Left colon (tissue), 2 donors: ENCODE measurements at places on chromosomes 1 and 21. TPM values are rescaled to one million over a fixed set of nuclear protein-coding genes. Genes with fewer than 3 reads are reported as not detected.

The GNG12 gene
- 162 TPM for total RNA-seq

The SEC16B gene
- total RNA-seq: 4.7 TPM

The SETDB1 gene
- 38.9 TPM for total RNA-seq

The CTSE gene
- 20.7 TPM for total RNA-seq

The LDLRAD1 gene
- not detected for total RNA-seq

The IFI44 gene
- total RNA-seq: 3.9 TPM

The RLF gene
- total RNA-seq: 9.5 TPM

The CSTB gene
- total RNA-seq: 69.1 TPM

The CAMK2N1 gene
- total RNA-seq: 194 TPM

The NT5C1A gene
- not detected for total RNA-seq

The PDC gene
- total RNA-seq: not detected

The DIO1 gene
- total RNA-seq: 0.31 TPM

The UTS2 gene
- not detected for total RNA-seq

GRCh38 chr1:57770772-57771171 lies 346.9 kb upstream of the DAB1 start:
- DNase-seq: no peak

- DNase-seq: no peak
Measured at GRCh38 chr1:73161418-73161817, 879.1 kb upstream of the NEGR1 start.

- DNase-seq: no peak
Measured at GRCh38 chr1:81392526-81393226, 408.1 kb upstream of the ADGRL2 start.

DNA sequence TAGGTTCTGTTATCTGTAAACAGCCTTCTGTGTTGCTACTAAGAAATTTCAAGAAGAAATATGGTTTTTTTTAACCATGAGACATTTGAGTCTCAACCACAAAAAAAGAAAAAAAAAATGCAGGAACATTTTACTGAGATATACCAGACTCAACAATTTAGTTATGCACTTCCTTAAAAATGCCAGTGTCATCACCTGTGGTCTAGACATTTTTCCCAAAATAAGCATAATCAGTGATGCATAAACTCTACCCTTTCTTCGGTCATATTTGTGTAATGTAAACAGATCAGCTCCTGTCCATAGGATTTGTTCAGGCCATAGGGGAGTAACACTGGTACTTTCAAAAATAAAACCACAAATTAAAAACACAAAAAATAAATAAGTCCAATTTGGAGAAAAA lies 122.6 kb upstream of the TNFSF4 start:
- DNase-seq: no peak

DNA sequence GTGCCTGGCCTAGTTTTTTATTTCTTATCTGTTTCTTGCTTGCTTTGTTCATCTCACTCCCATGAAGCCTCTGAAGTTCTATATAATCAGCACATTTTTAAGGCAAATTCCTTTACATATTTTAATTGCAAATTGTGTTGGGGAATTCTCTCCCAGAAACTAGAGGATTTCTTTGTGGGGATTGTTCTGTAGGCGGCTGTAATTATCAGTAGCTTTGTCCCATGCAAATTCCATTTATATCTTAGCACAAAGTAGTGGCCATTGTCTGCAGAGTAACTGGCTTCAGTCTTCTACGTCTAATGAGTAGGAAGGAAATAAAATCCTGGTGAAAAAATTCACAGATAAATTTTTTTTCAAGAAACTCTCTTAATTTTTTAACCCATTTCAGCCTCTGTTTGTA lies 35.7 kb downstream of the CLEC20A start:
- no peak for DNase-seq

DNA sequence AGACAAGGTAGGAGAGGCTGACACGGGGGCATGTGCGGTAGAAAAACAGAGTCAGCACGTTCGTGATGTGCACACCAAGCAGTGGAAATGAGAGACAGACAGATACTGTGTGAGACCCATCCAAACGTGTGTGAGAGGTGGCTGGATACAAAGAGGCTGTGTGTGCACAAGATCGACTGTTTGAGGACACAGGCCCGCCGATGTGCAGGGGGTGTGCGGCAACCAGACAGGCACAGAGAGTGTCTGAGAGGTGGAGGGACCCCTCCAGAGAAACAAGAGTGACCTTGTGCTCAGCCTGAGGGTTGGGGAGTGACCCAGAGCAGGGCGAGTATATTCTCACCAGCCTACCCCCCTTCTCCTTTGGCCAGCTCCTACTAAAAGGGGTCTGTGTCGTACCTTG lies 97.8 kb upstream of the IPO9 start:
- no peak for DNase-seq

DNA sequence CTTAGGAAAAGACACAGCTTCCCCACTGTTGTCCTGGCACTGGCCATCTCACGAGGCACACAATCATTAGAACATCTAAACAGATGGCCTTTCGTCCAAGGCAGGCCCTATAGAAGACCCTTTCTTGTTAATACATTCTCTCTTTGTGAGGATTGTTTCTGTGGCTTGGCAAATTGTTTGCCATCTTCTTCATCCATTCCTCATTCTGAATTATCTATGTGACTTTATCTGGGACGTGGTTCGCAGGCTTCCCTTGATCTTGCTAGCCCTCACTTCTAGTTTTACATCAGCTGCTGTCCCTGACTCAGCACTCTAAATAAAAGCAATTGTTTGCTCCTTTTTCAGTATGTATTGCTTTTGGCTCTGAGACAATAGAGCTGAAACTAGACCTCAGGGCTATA lies 101.1 kb upstream of the ZC3H11B start:
- DNase-seq: no peak

DNA sequence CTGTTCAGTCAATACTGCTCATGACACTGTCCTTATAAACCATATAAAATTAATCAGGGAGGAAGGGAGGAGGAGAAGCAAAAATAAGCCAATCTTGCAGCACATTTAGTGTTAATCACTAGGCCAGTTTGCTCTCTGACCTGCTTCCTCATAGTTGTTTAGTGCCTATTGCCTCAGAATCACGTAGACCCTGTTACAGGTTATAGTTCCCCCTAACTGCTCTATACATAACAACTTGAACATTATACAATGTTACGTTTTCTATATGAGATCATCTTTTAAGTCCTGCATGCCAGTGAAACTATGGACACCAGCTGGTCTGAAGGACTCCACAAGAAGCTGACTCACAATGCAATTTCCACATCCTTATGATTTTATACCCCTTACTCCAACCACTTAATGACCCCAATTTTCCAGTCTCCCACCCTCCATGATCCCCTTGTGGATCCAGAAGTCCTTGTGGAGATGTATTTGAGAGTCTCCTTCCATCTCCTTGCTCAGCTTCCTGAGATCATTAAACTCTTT lies 34.9 kb upstream of the TACSTD2 start:
- no peak for DNase-seq

DNA sequence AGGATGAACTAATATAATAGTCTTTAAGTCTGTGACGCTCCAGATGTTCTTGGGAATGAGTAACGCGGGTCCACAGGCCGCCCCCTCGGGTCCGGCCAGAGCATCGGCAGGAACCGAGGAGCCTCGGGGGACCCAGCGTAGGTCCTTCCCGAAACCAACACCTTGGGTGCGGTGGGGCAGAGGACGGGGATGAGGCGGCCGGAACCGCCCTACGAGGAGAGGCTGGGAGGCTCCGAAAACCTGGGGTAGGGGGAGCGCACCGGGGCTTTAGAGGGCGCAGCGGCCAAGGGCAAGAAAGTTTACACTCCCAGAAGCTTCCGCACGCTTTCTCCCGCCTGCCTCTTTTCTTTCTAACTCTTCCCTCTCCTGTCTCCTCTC lies 7.1 kb downstream of the DMRTA2 start:
- DNase-seq: no peak

GRCh38 chr1:119742202-119742601 lies 26.5 kb downstream of the HMGCS2 start:
- no peak for DNase-seq

DNA sequence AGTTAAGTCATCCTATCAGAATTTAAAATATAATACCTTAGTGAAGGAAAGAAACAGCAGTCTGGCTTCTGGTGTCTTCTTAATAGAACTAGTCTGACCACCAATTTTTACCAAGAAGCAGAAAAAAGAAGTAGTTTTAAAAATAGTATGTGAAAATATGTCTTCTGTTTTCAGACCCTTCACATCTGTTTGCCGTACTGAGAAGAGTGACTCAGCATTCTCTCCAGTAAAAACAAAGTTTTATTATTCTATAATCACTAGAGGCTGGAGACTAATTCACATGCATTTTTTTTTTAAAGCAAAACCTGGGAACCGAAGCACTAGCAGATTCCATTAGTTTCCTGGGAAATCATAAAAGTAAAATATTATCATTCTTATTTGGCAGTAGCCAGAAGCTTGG lies 163.8 kb downstream of the COL24A1 start:
- no peak for DNase-seq

DNA sequence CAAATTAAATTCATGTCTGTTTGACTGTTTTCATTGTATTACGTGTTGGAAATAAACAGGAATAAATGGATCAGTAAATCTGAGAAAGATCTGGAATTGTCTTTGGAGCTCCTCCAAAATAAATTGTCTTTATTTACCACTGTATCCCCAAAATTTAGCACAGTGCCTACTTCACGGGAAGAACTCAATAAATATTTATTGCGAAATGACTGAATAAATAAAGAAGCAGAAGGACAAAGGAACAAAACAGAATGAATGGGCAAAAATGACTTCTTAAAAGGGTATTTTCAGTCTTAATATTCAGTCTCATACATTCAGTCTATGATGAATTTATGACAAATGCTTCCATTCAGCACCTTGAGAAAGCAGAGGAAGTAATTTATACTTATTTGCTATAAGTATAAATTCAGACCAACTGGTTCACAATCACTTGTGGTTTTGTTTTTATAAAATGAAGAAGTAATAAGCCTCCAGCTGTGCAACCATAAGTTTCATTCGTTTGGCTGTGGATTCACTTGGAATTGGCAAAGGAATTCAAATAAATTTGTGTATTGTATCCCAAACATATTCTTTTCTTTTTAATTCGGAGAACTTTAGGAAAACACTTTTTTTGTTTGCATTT lies 19.2 kb upstream of the PRKAA2 start:
- DNase-seq: no peak

DNA sequence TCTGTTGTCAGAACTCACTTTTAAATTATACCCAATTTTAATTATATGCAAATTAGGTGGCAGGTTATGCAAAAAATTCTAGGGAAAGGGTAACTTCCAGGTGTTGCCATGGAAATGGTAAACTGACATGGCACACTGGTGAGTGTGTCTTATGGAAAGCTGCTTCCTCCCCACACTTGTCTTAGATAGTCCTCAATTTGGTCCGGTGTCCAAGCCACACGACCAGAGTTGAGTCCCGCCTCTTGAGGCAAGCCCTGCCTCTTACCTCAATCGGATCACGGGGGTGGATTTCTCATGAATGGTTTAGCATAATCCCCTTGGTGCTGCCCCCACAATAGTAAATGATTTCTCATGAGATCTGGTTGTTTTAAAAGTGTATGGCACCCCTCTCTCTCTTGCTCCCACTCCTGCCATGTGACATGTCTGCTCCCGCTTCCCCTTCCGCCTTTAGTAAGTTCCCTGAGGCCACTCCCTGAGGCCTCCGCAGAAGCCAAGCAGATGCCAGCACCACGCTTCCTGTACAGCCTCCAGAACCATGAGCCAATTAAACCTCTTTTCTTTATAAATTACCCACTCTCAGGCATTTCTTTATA lies 74.9 kb downstream of the MATN1 start:
- DNase-seq: no peak

DNA sequence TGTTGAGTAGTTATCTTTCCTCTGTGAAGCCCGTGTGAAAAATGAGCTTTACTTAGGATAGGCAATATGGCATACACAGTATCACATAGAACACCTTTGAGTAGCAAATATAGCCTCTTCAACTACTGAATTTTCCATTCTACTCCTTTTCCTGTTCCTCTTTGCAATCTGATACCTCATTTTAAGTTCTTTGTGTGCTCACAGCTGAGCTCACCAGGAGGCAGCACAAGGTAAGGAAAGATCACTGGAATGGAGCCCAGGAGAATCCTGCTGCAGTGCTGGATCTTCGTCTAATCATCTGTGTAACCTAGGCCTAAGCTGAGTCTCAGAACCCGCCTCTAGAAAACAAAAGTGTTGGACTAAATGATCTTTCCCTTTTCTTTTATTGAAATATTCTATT lies 171.0 kb downstream of the LRRC40 start:
- no peak for DNase-seq

- DNase-seq: no peak
Measured at GRCh38 chr1:57118948-57119603, 153.3 kb upstream of the C8B start.

DNA sequence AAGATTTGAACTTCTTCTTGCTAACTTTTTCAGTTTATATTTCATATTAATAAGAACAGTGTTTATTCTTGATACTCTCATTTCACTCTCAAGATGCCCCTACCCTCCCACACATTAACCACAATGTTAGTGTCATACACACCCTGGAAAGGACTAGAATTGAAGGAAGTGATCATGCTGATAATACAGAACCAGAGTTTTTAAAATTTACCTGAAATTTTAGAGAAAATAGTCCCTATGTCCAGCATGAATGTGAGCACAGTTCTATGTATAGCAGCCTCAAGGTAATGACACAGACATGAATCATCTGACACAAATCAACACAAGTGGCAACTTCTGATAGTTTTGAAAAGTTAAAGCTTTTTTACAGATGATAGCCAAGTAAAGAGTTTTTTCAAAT lies 26.0 kb downstream of the RGS1 start:
- DNase-seq: no peak

DNA sequence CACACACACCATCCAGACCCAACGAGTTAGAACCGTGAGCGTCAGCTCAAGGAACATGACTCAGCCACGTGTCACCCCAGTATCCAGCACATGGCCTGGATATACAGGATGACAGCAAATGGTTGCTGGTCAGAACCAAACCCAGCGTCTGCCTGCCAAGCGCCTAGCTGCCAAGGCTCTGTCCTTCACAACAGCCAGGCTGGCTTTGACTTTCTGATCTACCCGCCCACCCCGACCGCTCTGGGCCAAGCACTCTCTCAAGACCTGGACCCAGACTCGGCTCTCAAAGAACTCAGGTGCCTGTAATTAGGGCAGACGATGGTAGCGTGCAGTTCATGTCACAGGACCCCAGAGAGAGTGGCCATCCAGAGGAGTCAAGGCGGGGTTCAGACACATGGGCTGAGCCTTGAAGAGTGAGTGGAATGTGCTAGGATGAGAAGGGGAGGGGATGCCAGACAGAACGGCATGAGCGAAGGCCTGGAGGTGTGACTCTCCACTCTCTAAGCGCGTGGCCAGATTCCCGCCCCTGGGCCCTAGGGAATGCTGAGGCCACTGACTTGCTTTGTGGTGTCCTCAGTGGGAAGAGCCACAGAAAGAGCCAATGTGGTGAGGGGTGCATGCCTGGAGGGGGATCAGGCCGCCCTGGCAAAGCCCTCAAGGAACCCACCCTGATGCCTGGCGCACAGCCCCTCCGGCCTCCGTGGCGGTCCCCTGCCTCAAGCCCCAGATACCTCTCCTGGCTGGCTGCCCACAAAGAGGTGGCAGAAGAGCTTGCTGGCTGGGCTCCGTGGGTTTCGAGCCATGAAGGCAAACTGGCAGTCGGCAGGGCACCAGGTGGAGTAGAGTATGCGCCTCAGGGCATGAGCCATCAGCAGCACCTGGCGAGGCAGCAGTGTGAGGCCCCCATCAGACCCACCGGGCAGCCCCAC lies 7.0 kb downstream of the SH2D5 start:
- no peak for DNase-seq

GRCh38 chr1:67752306-67752705 lies 67.3 kb downstream of the GADD45A start:
- DNase-seq: no peak

GRCh38 chr1:46471848-46472492 lies 17.7 kb upstream of the DMBX1 start:
- no peak for DNase-seq
